Inflammatory macrophage treated with lipopolysaccharide for 1 hour (primary cell): ENCODE measurements at places on chromosomes 16 and 17.

GRCh38 chr17:77125432-77125901, 15.3 kb upstream of the SEC14L1 start:
- no peak for DNase-seq

- DNase-seq, result no peak
These were observed 23.9 kb upstream of the TAT start for GRCh38 chr16:71600822-71601221.

GRCh38 chr16:787978-788398, at the start of gene RPUSD1:
RPUSD1 (minus strand) TSS chr16:788381; CDS start chr16:787737, 644 bp downstream.
- DNase-seq, result no peak

GRCh38 chr17:49891271-49891670, 43.4 kb upstream of the TAC4 start:
- DNase-seq, result peak; percentile 19

DNA sequence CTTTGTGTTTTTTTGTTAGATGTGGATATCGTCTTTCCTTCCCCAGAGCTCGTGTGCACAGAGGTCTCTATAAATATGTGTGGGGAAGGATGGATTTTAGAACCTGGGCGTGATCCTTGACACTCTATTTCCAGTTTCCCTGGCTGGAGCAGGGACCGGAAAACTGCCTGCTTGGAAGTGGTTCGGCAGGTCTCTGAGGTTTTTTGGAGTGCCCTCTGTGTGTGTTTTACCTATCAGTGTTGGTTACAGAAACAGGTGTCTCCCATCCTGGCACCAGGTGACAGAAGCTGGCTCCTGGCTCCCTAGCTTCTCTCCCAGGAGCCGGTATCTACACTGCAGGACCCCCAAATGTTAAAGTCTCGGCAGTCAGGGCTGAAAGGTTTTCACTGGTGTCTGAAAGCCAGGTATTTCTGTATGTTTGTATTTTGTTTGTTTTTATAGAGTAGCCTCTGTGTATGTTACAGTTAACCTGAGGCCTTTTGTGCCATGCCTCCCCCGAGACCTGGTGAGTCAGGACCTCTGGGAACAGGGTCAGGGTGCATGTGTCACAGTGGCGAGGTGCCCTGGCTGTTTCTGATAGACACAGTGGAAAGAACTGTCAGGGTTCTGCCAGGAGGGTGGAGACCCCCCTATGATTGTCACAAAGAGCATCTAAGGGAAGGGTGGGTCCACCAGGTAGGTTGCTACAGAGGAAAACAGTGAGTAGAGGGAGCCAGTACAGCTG, 31.3 kb downstream of the ZC3H18 start:
- DNase-seq, result no peak

DNA sequence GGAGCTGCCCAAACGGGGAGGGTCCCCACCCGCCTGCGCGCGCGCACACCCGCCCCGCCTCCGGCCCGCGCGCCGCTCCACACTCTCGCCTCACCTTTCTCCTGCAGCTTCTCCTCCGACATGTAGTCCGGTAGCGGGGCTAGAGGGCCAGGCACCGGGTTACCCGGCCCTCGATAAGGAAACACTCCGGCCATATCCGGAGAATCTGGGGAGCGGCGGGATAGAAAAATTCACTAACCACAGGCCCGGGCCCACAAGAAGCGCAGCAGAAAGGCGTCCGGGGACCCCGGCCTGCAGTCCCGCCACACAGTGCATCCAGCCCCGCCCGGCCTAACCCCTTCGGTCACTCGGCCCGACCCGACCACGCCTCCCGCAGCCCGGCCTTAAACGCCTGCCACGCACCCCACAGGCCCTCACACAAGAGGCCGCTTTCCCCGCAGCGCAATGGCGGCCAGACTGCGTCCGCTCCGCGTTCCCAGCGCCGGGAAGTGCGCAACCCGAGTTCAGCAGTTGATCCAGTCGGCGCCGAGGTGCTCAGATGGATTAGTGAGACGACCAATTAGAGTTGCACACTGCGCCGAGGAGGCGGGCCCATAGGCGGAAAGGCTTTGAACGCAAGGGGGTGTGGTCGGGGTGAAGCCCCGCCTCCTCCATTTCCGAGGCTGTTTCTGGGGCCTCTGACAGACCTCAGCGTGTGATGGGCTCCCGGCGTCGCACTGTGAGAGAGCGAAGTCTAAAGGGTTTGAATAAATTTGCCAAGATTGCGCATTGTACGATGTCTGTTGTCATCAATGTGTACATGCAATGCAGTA, at the start of gene PRPF8:
PRPF8 (minus strand) TSS at position 490 of the 812 bp plus-strand sequence; CDS start at position 194, 296 bp downstream.
- DNase-seq, result peak; percentile 95

- DNase-seq, result peak; percentile 64
These were observed 110.6 kb upstream of the RBBP6 start for GRCh38 chr16:24428756-24429155.

DNA sequence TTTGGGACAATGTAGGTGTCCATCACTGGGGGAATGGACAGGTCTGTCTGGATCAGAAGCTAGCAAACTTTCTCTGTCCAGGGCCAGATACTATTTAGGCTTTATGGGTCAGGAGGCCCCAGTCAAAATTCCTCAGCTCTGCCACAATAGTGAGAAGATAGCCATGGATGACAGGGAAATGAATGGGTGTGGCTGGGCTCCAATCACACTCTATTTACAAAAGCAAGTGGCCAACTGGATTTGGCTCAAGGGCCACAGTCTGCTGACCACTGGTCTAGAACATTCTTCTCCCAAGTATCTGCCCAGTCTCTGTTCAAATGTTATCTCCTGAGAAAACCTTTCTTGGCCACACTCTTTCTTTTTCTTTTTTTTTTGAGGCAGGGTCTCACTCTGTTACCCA, 339.9 kb downstream of the SOX9 start:
- no peak for DNase-seq

GRCh38 chr16:11200592-11200991, 55.4 kb downstream of the SOCS1 start:
- no peak for DNase-seq

- DNase-seq, result no peak
These were observed 71.7 kb downstream of the C16orf95 start for GRCh38 chr16:87245511-87245910.

GRCh38 chr16:28130099-28131088, 66.9 kb upstream of the GSG1L start:
- no peak for DNase-seq

DNA sequence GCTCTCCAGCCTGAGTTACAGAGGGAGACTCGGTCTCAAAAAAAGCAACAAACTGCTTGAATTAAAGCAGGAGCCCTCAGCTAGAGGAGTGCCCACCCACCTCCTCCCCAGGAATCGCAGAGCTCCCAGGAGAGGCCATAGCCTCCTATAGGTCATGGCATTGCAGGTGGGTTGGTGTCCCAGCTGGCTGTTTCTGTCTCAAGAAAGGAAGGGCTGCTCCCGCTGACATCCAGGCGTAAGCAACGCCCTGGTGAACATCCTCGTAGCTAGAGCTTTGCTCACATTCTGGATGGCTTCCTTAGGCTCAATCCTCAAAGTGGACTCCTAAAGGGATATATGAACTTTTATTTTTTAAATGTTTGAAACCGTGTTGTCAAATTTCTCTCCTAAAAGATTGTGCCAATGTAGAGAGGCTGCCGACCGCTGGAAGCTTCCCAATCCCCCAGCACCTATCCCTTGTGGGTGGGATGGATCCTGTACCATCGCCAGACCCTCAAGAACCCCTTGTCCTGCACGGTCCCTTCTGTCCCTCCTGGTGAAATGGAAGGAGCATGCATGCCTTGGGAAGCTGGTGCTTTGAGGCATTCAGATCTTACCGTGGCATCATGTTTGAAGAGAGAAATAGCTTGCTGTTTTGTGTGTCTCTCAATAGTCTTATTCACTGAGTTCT, 5.9 kb downstream of the NLRC5 start:
- DNase-seq, result no peak

GRCh38 chr17:4407851-4408250, 25.9 kb upstream of the SPNS3 start:
- no peak for DNase-seq

DNA sequence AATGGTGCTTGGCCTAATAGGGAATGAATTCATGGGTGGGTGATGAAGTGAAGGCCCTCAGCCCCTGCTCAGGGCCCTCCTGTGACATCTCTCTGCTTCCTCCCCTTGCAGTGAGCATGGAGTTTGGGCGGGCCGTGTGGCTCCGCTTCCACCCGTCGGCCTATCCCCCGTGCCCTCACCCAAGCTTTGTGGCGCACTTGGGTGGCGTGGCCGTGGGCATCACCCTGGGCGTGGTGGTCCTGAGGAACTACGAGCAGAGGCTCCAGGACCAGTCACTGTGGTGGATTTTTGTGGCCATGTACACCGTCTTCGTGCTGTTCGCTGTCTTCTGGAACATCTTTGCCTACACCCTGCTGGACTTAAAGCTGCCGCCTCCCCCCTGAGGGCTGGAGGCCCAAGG, 21.1 kb downstream of the C17orf75 start:
- DNase-seq, result no peak

DNA sequence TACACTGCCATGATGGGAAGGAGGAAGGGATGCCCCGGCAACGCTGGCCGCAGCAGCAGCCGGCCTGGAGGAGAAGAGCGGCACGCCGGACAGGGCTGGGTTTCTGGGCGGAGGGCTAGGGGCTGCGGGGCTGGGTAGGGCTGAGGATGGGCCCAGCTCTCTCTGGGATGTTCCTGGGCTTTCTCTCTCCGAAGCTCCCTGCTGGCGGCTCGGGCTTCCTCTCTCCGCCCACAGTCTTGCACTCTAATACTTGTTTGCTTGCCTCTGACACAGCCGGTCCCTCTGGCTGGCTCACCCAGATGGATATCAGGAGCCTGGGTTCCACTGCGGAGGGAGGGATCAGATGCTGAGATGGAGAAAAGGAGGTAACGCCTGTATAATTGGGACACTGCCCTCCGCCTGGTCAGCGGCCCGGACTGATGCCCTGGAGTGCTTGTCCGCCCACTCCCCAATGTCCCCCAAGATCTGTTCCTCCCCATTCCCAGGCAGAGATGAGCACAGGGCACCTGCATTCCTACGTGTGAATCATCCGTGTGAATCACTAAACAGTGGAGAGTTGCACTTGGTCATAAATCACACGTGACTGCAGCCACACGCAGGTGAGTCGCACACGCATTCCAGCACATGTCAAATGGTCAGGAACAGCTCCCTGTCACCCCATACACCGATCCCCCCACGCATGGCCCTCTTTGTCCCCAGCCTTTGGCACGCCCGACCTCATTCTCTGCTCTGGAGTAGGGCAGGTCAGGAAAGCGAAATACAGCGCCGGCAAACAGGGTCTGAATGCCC, at the start of gene ALOXE3:
ALOXE3 (minus strand) TSS at position 535 of the 789 bp plus-strand sequence; CDS start at position 11, 524 bp downstream.
- peak; percentile 30 for DNase-seq

- no peak for DNase-seq
These were observed 70.0 kb upstream of the TNRC6C start for GRCh38 chr17:77888242-77889134.

DNA sequence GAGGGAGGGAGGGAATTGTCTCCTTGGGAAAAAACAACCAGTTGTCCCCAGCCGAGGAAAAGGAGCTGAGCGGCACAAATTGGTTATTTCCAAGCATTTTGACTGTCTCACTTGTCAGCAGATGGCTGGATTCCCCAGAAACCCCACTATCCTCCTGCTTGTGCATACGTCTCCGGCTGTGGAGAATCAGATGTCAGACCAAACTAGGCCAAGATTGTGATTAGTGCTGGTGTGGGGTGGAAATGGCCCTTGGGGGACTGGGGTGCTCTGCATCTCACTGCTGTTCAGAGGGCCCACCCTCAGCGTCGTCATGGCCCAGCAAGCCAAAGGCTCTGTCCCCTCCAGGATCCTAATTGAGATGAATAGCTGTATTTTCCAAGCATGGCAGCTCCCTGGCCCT, 131.7 kb upstream of the HSBP1 start:
- DNase-seq, result no peak

GRCh38 chr16:58421059-58421458, 28.8 kb downstream of the GINS3 start:
- peak; percentile 77 for DNase-seq

GRCh38 chr17:58369214-58370031, 17.4 kb upstream of the SUPT4H1 start:
- DNase-seq, result no peak

- DNase-seq, result peak; percentile 40
These were observed 5.9 kb upstream of the XYLT1 start for GRCh38 chr16:17476414-17477259.
